ENCODE measurements at places on chromosomes 11 and 22.

DNA sequence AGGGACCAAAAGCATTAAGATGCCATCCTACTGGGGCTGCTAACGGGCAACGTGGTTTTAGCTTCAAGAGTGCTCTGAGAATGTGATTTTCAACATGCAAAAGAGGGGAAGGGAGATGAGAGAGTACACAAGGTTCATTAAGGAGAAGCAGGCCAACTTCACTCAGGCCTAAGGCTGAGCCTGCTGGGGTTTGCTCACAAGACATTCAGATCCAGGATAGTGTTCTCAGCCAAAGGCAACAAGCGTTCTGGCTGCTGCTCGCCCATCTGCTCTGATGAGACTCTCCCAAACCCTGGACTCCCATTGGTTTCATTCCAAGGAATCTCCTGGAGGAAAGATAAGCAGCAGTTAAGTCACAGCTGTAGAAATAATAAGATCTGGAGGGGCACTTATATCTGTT, 23.6 kb upstream of the UPB1 start:
- peak; percentile 82 for DNase-seq

GRCh38 chr11:68259122-68259959, 12.4 kb downstream of the C11orf24 start:
- DNase-seq, result no peak

GRCh38 chr11:111601636-111601978, 642 bp upstream of the SIK2 start:
- DNase-seq, result no peak

GRCh38 chr11:16963316-16963876, 50.8 kb downstream of the PLEKHA7 start:
- no peak for DNase-seq

- no peak for DNase-seq
Observed at GRCh38 chr11:67699521-67699920, 25.1 kb upstream of the ALDH3B2 start.

DNA sequence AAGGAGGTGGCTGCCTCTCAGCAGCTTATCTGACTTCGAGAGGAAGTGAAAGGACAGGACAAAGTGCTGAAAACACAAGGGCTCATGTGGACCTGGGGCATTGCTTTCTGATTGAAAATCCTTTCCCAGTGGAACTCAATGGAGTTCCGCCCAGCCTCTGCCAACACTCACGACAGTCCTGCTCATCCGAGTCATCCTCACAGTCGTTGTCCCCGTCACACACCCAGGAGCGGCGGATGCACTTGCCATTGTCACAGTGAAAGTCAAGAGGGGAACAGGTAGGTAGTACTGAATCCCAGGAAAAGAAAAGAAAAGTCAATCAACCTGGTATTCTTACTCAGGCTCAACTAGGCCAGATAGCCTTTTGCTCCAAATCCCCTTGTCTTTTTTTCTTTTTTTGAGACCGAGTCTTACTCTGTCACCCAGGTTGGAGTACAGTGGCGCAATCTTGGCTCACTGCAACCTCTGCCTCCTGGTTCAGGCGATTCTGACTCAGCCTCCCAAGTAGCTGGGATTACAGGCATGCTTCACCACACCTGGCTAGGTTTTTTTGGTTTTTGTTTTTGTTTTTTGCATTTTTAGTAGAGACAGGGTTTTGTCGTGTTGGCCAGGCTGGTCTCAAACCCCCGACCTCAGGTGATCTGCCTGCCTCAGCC, 18.1 kb downstream of the LRP4 start:
- DNase-seq, result no peak

GRCh38 chr11:73040046-73040445, 102.1 kb downstream of the FCHSD2 start:
- no peak for DNase-seq

- DNase-seq, result no peak
Observed at GRCh38 chr22:44389926-44390612, 77.3 kb upstream of the SHISAL1 start.

GRCh38 chr11:72815110-72815618, 953 bp downstream of the ATG16L2 start:
- DNase-seq, result no peak

- no peak for DNase-seq
Observed at GRCh38 chr11:10452211-10452767, 2.8 kb upstream of the AMPD3 start.

- DNase-seq, result no peak
Observed at GRCh38 chr11:121134741-121135312, 33.8 kb downstream of the TECTA start.

- DNase-seq, result no peak
Observed at GRCh38 chr11:61475433-61475832, 33.1 kb upstream of the LRRC10B start.

DNA sequence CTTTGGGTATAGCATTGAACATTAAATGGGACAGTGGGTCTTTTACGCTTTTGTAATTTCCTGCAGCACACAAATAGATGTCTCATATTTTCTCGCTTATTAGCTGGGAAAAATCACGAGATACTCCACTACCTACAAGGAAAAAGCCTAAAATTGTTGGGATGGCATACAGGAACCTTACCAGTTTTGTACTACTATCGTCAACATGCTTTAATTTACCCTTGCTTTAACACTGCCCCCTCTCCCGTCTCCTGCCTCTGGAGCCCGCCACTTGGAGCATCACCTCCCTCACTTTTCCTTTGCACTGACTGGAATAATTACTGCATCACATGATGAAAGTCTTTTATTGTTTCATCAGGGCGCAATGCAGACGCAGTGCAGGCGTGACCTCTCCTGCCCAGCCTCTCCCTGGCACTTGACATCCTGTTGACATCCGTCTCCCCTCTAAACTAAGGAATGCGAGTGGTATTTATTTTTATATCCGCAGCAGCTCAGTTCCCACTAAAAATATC, 1.0 kb upstream of the FNBP4 start:
- no peak for DNase-seq

- DNase-seq, result no peak
Observed at GRCh38 chr11:45294499-45294898, 8.4 kb upstream of the SYT13 start.

GRCh38 chr11:22792497-22792896, 37.1 kb downstream of the SVIP start:
- peak; percentile 28 for DNase-seq

DNA sequence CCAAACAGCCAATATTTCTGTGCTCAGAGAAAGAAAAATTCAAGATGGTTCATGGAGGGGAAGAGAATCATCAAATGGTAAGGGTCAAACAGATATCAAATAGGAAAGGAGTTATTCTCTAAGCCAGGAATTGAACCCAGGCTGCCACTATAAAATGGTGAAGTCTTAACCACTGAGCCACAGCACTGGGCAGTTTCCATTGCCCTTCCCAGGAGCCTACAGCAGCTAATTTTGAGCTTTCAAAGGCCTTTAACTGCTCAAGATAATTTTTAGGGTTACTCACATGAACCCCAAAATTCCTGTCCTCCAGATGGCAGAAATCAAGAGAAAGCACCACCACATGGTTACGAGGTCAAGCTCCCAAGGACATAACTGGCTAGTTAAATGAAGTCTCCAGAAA, 176.2 kb downstream of the KIF18A start:
- DNase-seq, result no peak

- no peak for DNase-seq
Observed at GRCh38 chr22:40586781-40587180, 49.7 kb downstream of the MRTFA start.

DNA sequence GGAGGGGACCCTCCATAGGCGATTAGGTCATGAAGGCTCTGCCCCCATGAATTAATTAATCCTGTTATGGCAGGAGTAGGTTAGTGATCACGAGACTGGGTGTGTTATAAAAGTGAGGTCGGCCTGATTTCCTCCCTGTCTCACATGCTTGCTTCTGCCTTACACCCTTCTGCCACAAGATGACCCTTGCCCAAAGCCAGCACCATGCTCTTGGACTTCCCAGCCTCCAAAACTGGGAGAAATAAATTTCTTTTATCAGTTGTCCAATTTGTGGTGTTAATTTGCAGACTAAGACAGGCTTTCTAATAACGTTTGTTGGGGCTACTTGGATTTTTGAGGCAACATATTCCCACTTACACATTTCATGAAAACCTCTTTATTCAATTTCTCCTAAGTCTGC, 23.4 kb upstream of the ALDH3B2 start:
- no peak for DNase-seq

DNA sequence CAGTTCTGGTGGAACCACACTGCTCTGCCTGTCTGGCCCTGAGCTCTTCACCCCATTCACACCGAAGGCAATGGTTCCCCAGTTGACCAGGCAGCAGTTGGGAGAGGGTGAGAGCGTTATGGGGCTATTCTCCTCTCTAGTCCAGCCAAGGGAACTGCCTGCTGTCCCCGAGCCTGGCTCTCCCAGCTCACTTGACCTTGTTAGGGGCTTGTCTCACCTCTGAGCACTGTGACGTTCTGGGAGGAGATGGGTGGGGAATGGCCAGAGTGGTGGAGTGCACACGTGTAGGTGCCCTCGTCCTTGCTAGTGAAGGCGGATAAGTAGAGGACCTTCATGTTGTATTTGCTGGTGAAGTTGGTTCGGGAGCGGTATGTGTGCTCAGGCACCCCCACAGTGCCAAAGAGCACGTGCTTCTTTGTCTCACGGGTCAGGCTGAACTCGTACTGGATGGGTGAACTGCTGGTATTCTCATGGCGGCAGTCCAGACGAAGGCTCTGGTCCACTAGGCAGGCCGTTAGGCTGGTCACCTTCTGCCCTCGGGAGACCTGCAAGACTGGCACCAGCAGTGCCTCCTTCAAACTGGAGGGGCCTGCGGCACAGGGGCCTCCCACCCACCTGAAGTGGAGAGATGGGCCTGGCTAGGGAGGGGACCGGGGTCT, 3.0 kb downstream of the THY1 start:
- no peak for DNase-seq
